Fibroblast of skin of right biceps (primary cell): ENCODE measurements at places on chromosomes 11 and 22.

DNA sequence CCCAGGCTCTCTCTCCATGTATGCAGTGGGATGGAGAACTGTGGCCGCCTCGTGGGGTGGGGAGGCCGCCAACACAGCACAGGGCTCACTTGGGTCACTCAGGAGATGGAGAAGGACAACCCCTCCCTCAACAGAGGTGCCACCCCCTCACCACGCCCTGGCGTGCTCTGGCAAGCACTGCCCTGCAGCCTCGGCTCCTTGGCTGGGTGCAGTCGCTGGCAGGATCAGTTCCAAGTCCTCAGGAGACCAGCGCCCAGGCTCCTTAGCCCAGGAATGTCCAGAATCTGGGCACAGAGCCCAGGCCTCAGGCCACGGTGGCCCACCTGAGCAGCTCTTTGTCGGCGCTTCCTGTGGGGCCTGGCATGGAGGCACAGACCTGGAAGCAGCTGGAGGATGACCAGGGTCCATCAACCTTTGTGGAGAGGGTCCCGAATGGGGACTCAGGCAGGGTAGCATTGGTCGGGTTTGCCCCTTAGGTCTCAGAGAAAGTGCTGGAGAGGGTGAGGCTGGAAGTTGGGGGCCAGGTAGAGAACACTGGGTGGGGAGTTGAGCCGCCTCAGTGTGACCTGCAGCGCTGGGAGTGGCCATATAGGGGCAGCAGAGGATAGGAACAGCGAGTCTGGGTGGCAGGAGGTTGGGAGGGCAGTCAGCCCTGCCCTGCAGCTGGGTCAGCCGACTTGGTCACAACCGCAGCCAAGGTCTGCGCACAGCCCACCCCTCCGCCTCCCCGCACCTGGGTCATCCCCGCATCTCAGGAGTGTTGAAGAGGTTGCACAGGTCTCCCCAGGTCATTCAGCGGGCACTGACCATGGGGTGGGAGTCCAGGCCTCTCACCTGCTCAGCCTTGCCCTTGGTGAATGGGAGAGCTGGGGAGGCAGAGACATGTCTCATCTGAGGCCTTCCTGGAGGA is 8.2 kb downstream of the SUSD2 start:
- DNase-seq, result peak; percentile 37

- no peak for DNase-seq
Observed at GRCh38 chr11:61629082-61629833, 48.4 kb upstream of the SYT7 start.

GRCh38 chr11:44029977-44030911 is 17.5 kb upstream of the ACCSL start:
- peak; percentile 75 for DNase-seq

GRCh38 chr11:127451861-127452260 is 451.3 kb upstream of the KIRREL3 start:
- DNase-seq, result no peak

DNA sequence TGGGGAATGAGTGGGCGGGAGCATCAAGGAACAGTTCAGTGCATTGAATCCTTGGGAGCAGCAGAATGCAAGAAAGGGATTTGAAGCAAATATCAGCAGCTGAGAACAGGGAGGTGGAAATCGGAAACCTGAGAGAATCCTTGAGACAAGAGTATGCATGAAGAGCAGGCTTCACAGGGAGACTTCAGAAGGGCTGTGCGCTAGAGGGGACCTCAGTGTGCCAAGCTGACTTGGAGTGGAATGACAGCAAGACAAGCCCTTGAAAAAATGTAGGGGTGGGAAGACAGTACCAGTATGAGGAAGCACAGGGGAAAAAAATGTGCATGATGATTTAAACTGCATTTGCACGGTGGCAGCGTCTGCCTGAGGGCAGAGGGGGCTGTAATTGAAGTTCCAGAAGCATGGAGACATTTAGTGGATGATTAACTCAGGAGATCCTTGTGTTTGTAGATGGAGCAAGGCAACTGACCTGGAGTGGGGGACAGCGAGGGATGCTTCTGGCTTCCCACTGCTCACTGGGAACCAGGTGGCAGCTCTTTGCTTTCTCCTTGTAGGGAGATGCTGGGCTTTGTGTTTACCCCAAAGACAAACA is 204.9 kb upstream of the PLET1 start:
- DNase-seq, result no peak

GRCh38 chr11:16784097-16784496 is 45.6 kb downstream of the C11orf58 start:
- no peak for DNase-seq

DNA sequence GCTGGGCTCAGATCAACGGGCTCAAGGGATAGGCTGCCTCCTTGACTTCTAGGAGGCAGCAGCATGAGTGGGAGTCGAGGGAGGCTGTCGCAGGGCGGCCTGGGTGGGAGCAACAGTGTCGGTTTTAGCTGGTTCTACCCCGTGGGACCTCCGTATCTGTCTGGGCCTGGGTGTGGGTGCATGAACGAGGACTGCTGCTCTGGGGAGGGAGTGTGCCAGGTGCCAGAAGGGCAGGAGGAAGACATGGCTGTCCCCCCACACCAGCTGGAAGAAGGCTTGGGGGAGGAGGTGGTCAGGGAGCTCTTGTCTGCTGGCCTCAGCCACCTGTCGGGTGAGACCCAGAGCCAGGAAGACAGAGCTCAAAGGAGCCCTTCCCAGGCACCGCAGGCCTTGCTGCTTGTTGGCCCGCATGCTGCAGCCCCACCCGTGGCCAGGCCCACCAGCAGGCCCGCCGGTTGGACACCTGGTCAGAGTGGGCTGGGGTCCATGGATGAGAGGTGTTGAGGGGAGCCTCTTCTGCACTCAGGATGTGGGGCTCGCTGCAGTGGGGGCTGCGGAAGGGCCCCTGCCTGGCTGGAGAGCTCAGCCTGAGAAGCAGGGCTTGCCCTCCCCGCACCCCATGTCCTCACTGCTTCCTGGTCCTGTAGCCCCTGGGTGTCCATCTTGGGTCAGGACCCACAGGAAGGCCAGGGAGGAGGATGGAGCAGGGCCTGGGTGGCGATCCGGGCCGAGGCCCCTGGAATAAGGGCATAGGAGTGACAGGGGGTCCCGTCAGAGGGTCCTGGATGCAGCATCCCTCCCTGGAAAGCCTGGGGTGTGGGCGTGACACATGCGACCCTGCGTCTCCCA is 3.4 kb downstream of the CEND1 start:
- DNase-seq, result no peak

DNA sequence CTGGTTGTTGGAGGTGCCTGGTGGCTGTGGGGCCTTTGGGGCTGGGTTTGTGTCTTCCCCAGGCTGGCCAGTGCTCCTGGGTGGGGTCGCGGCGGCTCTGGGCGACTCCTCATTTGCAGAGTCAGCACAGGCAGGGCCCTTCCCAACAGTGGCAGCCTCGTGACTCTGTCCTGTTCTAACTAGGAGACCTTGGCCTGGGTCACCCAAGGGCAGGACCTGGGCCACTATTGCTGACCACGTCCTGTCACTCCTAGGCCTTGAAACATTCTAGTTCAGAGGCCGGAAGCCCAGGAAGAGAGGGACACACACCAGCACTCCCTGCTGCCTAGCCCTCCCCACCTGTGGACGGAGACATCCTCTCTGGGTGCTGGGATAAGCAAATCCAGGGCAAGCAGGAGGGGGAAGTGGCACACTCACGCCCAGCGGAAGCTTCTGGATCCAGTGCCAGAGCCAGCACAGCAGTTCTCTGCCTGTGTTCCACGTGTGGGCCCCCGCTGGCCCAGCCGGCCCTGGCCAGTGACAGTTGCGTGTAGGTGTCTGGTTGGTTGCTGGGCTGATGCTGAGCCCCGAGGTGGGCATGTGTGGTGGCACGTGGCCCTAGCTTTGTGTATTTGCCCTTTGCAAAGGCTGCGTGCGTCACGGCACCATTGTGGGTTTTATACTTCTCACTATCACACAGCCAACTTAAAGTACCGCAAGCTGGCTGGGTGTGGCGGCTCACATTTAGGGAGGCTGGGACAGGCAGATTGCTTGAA is 4.3 kb upstream of the CHID1 start:
- DNase-seq, result no peak

DNA sequence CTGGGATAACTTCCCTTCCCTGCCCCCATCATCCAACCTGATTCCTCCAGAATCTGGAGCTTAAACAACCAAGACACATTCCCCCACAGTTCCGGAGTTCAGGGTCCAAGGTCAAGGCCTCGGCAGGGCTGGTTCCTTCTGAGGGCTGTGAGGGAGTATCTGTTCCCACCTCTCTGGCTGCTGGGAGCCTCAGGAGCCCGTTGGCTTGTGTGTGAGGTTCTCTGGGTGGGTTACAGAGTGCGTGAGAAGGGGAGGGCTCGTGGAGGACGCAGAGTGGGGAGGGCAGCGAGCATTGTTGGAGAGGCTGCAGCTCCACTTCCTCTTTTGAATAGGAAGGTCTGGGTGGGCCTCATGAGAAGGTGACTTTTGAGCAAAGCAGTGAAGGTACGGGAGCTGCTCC is 8.5 kb downstream of the SERHL2 start:
- DNase-seq, result no peak

GRCh38 chr22:48920776-48921241 is 906.9 kb downstream of the BRD1 start:
- DNase-seq, result no peak
